Aortic smooth muscle cell (primary cell): ENCODE measurements at places on chromosomes 5 and 9. TPM values are rescaled to one million over a fixed set of nuclear protein-coding genes. Genes with fewer than 3 reads are reported as not detected.

MCC gene
- total RNA-seq = 18.5 and 25.8 TPM in 2 replicates

SLC6A3 gene
- not detected in 2 replicates for total RNA-seq

FRMD3 gene
- 3.7 and 3.9 TPM in 2 replicates for total RNA-seq

LMX1B gene
- not detected in 2 replicates for total RNA-seq

CCNI2 gene
- not detected in 2 replicates for total RNA-seq
